Osteocyte (in vitro differentiated cells): ENCODE measurements at places on chromosomes 12 and 14. TPM values are rescaled to one million over a fixed set of nuclear protein-coding genes. Genes with fewer than 3 reads are reported as not detected.
A peak's percentile ranks its signal among the peaks of the same experiment; 100 is the strongest.

The BCL2L14 gene
- total RNA-seq, result not detected in 2 replicates

The OAS2 gene
- not detected in 2 replicates for total RNA-seq

The DBX2 gene
- not detected in 2 replicates for total RNA-seq

The ALDH1L2 gene
- total RNA-seq, result 85.5 and 90.5 TPM in 2 replicates

The MYF5 gene
- total RNA-seq, result not detected in 2 replicates

The SLCO1A2 gene
- total RNA-seq, result 2.4 and 3.8 TPM in 2 replicates

The ACOT6 gene
- not detected in 2 replicates for total RNA-seq

The NGB gene
- not detected in 2 replicates for total RNA-seq

The SPTSSA gene
- total RNA-seq, result 17.8 and 18.6 TPM in 2 replicates

The NRIP2 gene
- total RNA-seq, result 0.13 TPM in 1 of 2 replicates, not detected in the other

The LAG3 gene
- total RNA-seq, result 1.1 and 2.5 TPM in 2 replicates

The INHBC gene
- total RNA-seq, result not detected in 2 replicates

The PPP1R13B gene
- total RNA-seq, result 7.9 and 9.0 TPM in 2 replicates

DNA sequence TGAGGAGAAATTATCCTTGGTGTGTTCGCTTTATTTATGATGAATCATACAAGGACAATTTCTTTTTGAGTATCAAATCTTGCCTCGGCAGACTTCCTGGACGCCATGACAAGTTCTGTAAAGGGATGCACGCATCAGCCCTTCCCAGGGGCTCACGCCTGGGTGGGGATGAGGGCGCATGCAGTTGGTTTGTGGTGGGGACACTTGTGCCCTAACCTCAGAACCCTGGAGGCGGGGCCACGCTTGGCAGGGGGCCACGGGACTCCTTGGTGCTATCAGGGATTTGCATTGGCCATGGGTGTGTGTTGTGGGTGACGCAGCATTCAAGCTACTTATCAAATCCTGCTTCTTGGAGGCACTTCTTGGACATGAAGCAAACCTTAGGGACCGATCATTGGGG is 143.8 kb upstream of the RTL1 start:
- no peak for DNase-seq

- no peak for DNase-seq
These were observed 122.0 kb downstream of the RAD51B start for GRCh38 chr14:67941456-67942018.

- no peak for DNase-seq
These were observed 357 bp downstream of the HOMEZ start for GRCh38 chr14:23285530-23286019.

DNA sequence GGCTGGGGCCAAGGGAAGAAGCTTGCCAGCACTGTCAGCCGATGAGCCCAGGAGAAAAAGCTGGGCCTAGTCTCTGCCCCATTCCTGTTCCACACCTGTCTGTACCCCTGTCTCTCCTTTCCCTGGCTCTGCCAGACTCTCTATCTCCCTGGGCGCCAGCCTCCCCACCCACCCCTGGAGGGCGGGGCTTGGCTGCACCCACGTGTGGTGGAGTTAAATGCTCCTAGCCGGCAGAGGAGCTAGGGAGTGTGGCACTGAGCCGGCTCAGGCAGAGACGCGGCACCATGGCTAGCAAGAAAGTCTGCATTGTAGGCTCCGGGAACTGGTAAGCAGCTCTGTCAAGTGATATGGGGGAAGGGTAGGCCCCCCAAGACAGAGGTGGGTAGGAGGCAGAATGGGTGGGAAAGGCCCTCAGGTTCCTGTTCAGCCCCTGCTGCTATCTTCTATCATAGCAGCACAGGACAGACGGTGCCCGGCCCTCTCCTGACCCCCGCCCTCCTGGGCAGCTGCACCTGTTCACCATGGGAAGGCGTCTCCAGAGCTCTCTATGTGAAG is at the start of gene GPD1:
GPD1 (plus strand) TSS at position 242 of the 555 bp plus-strand sequence; CDS start at position 285, 43 bp downstream.
- no peak for DNase-seq

DNA sequence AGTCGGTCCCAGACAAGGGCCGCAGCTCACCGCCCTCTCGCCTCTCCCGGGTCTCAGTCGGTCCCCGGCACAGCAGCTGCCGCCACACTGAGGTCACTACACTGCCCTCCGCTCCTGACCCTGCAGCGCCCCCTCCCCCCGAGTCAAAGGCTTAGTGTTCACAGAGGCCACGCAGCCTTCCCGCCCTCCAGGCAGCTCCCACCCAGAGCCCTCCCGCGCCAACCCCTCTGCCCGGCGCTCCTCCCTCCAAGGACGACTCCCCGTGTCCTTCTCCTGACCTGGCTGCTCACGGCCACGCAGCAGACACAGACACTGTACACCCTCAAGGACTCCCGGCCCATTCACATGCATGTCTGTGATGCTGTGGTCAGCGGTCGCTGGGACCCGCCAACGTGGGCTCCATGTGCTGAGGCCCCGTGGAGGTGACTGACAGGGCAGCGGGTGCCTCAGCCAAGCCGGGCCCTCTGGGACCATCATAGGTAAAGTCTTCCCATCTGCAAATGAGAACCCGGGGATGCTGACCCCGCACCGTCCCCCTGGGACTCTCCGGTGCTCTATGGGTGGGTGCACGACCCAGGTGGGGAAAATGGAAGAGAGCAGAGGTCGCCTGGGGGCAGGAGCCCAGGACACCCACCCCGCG is 16.3 kb upstream of the GALNT9 start:
- DNase-seq, result no peak

GRCh38 chr12:91610561-91610960 is 427.9 kb upstream of the DCN start:
- DNase-seq, result no peak

- DNase-seq, result no peak
These were observed 30.7 kb upstream of the SLC17A8 start for GRCh38 chr12:100326208-100326607.

DNA sequence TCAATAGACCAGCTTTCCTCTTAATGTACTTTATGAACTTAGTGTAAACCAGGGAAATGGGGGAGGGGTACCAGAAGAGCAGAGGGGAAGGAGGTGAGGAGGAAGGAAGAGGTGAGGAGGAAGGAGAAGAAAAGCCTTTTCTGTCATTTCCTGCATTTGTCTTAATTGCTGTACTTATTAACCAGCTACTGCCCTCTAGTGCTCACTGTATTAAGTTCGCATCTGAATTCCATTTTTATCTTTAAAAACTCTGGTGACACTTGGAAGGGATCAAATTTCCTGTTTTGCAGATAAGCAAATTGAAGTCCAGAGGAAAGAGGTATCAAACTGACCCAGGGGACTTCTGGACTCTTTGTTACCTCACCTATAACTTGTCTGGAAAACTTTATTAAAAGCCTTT is 22.2 kb downstream of the MANSC1 start:
- DNase-seq, result no peak

DNA sequence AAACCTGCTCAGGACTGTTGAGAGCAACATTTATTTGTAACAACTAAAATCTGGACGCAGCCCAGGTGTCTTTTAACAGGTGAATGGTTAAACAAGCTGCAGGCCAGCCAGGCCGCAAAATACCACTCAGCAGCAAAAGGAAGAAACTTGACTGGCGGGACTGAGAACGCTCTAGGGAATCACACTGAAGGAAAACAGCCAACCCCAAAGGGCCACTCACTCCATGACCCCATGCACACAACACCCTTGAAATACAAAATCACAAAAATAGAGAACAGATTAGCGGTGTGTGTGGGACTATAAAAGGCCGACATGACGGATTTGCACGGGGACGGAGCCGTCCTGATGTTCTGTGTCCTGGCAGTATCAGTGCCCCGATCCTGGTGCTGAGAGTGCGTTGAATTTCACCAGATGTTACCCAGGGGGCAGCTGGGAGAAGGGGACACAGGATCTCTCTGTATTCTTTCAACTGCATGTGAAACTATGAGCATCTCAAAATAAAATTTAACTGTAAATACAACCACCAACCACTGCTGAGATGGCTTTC is 23.0 kb downstream of the VPS37B start:
- no peak for DNase-seq

- DNase-seq, result no peak
These were observed 786 bp upstream of the PFKM start for GRCh38 chr12:48118284-48118871.

GRCh38 chr12:11618046-11618445 is 31.4 kb upstream of the ETV6 start:
- no peak for DNase-seq

- DNase-seq, result no peak
These were observed 13.9 kb upstream of the ERC1 start for GRCh38 chr12:977156-977555.

DNA sequence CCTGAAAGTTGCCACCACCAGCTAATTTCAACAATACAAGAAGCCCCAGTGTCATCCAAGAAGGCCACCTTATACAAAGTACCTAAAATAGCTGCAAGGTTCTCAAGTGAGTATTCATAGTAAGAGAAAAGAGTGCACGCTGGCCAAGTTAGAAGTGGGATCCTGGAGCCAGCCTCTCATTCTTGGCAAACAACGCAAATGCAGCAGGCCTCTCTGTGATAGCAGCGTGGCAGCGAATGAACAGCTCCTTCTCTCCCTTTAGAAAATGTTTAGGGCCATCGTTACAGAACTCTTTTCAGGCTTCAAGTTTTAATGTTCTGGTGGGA is 78.0 kb upstream of the IFNG-AS1 start:
- DNase-seq, result no peak

- DNase-seq, result no peak
These were observed 130.2 kb upstream of the LRFN5 start for GRCh38 chr14:41476526-41476925.

DNA sequence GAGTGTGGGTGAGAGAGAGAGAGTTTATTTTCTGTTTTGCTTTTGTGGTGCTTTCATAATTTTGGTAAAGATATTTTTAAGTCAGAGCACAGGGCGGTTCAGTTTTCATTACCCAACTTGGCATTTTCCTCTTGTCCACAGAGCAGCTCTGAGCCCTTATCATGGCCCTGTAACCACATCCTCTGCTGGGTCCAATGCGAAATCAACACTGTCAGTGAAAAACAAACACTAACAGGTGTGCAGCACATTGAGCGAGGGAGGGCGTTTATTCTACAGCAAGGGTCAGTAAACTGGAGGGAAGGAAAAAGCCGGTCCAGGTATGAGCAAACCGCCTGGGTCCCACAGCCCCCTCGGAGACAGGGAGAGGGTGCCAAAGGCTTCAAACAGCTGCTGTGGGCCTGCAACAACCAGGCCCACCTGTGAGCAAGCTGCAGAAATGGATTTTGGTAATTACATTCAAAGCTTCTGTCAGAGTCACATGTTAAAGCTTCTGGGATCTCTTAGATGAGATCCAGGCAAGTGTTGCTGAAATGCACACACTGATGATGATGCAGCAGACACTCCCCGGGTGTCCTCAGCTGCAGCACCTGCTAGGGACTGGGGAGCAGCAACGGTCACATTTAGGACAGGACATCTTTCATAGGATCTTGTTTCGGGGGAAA is 132.7 kb upstream of the DYRK2 start:
- no peak for DNase-seq

GRCh38 chr14:91466192-91466591 is 43.9 kb downstream of the PPP4R3A start:
- no peak for DNase-seq

- no peak for DNase-seq
These were observed 2.0 kb downstream of the PAX9 start for GRCh38 chr14:36663404-36664321.

GRCh38 chr12:13182881-13183280 is 13.6 kb upstream of the EMP1 start:
- peak; percentile 32 for DNase-seq

DNA sequence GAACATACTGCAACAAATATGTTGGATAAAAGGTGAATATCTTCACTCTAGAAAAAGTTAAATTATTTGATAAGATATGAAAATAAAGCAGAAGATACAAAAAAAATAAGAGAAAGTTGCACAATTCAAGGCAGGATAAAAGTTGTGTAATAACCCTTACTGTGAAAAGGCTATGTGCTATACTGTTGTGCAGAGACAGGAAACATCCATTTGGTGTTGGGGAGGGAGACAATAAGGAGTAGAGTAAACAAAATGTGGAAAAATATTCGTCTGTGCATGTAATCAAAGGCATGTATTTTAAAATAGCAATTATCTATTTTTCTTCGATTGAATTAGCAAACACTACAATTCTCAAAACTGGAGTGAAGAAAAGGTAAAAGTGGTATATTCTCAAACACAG is 34.8 kb downstream of the PTHLH start:
- DNase-seq, result no peak

- no peak for DNase-seq
These were observed 4.5 kb downstream of the DDHD1 start for GRCh38 chr14:53148671-53149070.

DNA sequence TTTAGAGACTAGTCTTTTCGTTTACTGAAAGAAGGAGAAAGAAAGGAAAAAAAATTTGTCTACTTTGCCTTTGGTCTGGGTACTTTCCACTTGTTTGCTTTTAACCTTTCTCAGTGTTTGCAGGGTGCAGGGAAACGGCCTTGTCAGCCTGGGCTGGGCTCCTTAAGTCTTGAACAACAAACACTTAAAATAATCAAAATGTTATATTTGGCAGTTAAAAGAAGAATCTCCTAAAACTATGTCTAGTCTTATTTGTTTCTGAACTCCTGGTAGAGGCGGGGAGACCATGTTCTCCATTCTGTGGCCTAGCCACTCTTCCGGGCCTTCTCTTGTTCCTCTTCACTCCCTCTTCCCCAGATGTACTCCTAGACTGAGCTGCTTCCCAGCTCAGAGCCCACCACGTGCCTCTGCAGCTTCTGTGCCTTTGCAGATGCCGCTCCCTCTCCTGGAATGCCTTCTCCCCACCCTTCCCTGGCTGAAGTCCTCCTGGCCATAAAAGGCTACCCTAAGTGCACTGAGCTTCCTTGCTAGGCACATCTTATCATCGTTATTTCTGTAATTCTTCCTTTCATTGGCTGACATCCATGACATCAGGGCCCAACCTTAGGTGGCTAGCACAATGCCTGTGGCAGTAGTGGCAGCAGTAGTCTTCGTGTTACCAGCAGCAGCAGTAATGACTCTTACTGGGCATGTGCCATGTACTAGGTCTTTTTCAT is 432.9 kb downstream of the ZFP36L1 start:
- no peak for DNase-seq

DNA sequence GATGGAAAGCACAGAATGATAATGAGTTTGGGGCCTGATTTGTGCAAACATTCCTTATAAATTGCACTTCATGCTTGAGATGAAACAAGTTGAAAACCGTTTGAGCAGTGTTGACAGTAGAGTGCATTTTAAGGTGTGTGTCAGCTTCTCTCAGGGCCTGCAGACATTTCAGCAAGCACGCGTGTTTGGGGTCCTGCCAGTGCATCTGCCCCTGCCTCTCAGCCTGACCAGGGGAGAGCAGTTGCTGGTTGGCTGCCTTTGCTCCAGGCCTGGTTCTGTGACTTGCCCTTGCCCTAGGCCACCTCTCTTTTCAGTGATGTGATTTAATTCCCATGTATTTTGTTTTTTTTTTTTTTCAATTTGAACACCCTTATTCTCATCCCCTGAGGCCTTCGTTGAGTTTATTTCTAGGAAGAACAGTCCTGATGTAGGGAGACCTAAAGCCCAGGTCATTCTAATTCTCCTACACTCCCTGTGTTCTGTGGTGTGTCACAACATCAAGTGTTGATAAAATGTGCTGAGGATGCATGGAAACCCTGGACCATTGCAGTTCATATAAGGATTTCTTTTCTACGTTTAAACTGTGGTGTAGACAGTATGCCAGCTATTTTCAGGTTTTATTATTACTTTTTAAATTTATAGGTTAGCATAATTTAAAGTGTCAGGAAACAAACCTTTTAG is 40.1 kb upstream of the AMN start:
- peak; percentile 7 for DNase-seq

GRCh38 chr12:31835276-31835882 is 106.6 kb upstream of the AMN1 start:
- DNase-seq, result no peak

- no peak for DNase-seq
These were observed 141.3 kb downstream of the PLXNC1 start for GRCh38 chr12:94289461-94290312.

GRCh38 chr12:118655588-118655987 is 279.2 kb downstream of the SUDS3 start:
- no peak for DNase-seq

- no peak for DNase-seq
These were observed 192.9 kb downstream of the NUAK1 start for GRCh38 chr12:105945880-105946279.
